Activated naive CD4-positive, alpha-beta T cell treated with anti-CD3 and anti-CD28 coated beads, Interleukin-2, amount 10 ng/mL, durations not matched to agents 7 days and 5 days (primary cell): ENCODE measurements at places on chromosomes 5 and 9.

GRCh38 chr9:134364391-134365114 lies 38.3 kb downstream of the RXRA start:
- no peak for DNase-seq

- DNase-seq, result peak; percentile 21
These were observed 40.6 kb downstream of the ZNF883 start for GRCh38 chr9:112971415-112971814.

GRCh38 chr9:68844631-68845612 lies 139.9 kb downstream of the PIP5K1B start:
- DNase-seq, result peak; percentile 32

DNA sequence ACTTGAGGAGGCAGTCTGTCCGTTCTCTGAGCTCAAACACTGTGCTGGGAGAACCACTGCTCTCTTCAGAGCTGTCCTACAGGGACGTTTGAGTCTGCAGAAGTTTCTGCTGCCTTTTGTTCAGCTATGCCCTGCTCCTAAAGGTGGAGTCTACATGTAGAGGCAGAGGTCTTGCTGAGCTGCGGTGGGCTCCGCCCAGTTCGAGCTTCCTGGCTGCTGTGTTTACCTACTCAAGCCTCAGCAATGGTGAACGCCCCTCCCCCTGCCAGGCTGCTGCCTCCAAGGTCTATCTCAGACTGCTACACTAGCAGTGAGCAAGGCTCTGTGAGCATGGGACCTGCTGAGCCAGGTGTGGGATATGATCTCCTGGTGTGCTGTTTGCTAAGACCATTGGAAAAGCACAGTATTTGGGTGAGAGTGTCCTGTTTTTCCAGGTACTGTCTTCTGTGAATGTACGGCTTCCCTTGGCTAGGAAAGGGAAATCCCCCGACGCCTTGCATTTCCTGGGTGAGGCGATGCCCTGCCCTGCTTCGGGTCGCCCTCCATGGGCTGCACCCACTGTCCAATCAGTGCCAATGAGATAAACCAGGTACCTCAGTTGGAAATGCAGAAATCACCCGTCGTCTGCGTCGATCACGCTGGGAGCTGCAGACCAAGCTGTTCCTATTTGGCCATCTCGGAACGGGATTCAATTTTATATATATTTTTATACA lies 58.5 kb downstream of the CNTRL start:
- DNase-seq, result peak; percentile 94

- no peak for DNase-seq
These were observed 138.1 kb downstream of the EMB start for GRCh38 chr5:50302815-50303490.
